Stimulated activated CD8-positive, alpha-beta memory T cell treated with anti-CD3 and anti-CD28 coated beads, Interleukin-4, amount 100 ng/mL, for 4 hours (primary cell): ENCODE measurements at places on chromosomes 5 and 9.

DNA sequence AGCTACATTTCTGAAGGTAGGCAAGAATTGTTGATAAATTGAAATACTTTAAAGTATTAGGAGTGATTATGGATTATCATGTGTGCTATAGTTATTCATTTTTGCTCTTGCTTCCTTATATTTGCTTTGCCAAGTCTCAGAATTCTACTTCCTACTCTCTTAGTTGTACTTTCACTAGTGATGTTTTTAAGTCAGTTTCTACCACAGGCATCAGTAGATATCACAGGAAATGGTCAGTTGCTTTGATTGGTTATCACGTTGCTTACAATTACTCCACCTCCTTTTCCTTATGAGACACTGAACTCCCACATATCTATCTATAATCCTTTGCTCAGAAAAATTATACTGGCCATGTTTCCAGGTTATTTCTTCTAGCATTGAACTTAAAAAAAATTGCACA is 472.8 kb downstream of the DMRTA1 start:
- no peak for DNase-seq

- DNase-seq = no peak
Measured at GRCh38 chr5:106185661-106186081, 1485.1 kb downstream of the EFNA5 start.

- no peak for DNase-seq
Measured at GRCh38 chr9:8762479-8763085, 963.0 kb upstream of the DMAC1 start.

DNA sequence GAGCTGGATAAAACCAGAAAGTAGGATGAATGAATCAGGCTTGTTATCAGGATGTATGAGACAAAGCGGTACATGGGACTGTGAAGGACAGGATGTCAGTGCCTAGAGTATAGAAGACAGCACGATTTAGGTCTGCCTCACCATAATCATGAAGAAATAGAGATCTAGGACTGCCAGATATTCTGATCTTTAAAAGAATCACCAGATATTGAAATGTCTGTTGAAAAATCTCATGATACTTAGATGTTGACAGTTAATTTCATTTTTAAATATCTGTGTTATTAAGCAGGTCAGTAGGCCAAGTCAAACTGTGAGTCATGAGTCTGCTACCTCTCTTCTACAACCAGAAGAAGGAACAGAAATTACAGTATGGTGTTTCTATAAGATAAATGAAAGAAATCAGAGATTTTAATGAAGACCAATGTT is 65.0 kb downstream of the ST8SIA4 start:
- DNase-seq = no peak

GRCh38 chr9:32783168-32783891 is at the start of gene TMEM215:
Gene TMEM215 (plus strand): TSS chr9:32783540. CDS start chr9:32784184, 644 bp downstream.
- no peak for DNase-seq

- no peak for DNase-seq
Measured at GRCh38 chr9:111413996-111414395, 70.2 kb downstream of the ECPAS start.

DNA sequence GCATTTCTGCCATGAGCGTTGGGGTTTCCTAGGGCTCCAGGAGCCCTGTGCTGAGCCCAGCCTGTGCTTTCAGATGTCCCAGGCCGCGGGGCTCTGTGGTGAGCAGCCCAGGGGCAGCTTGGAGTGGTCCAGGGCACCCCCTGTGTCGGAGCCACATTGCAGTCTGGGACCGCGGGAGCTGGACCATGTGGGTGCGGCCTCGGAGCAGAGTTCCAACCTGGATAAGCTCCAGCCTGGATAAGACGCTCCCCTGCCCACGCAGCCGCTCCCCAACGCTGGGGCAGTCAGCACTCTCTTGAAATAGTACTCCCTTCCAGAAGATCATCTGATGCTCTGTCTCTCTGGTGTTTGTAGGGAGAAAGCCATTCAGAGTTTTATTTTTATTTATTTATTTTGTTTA is 111.1 kb downstream of the WNK2 start:
- DNase-seq = no peak

GRCh38 chr5:181047921-181048320 is 7.9 kb downstream of the BTNL9 start:
- DNase-seq = no peak

DNA sequence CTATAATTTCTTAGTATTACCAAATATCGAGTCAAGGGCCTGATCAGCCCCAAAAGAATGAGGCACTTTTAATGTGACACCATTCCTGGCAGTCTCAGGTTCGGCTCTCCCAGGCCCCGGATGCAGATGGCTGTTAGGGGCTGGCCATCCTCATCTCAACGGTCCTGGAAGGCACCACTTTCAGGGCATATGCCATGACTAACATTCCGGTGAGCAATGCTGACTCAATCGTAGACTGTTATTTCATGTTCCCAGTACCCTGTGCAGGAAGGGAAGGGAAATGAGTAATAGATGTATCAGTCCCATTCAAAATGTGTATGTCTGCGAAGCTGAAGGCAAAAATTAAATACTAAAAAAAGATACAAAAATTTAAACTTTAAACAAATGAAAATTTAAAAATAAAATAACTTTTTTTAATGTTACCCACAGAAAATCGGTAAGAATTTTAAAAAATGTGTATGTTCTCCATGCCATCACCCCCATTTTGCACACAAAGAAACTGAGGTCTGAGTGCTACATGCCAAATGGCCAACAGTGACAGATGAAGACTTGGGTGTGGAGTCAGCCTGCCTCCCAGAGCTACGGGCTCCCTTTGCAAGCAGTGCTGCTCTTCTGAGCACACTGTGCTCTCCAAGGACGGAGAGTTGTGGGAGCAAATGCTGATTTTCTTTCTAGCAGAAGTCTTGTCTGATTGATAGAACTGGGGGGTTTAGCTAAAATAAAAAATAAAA is 79.0 kb downstream of the GLDC start:
- no peak for DNase-seq

- no peak for DNase-seq
Measured at GRCh38 chr9:131707050-131707449, 32.8 kb downstream of the RAPGEF1 start.

- DNase-seq = no peak
Measured at GRCh38 chr5:150122158-150122510, 33.5 kb downstream of the PDGFRB start.

- DNase-seq = no peak
Measured at GRCh38 chr5:151696470-151697061, 9.9 kb upstream of the SPARC start.

DNA sequence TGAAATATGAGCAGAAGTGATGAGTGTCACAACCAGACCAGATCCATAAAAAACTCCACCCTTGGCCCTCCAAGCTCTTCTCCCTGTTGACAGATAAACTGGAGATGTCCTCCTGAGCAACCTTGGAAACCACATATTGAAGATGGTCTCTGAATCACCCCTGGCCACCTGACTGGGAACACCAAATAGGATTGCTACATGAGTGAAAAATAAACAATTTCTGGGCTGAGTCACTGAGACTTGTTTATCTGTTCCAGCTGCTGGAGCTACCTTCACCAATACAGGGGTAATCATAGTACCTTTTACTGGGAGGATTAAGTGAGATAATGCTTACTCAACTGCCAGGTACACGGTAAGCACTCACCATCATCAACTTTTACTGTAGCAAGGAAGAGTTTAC is 53.3 kb downstream of the PCA3 start:
- no peak for DNase-seq

DNA sequence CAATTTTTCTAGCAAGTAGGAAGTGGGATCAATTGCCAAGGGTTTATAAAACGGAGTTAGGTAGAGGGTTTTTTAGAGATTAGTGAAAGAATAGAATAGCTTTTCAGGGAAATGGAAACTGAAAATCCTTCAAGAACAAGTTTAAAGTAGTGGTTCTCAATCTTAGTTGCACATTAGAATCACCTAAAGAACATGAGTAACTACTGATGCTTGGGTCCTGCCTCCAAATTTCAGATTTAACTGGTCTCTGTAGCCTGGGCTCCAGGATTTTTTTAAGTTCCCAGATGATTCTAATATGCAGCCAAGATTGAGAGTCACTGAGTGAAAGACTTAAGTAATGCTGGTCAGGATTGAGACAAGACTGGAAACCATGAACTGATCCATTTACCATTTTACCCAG is 20.5 kb downstream of the ELOVL7 start:
- no peak for DNase-seq

GRCh38 chr9:93116072-93116961 is 17.7 kb downstream of the NINJ1 start:
- no peak for DNase-seq

GRCh38 chr5:173745123-173745522 is 128.7 kb upstream of the BOD1 start:
- DNase-seq = no peak

DNA sequence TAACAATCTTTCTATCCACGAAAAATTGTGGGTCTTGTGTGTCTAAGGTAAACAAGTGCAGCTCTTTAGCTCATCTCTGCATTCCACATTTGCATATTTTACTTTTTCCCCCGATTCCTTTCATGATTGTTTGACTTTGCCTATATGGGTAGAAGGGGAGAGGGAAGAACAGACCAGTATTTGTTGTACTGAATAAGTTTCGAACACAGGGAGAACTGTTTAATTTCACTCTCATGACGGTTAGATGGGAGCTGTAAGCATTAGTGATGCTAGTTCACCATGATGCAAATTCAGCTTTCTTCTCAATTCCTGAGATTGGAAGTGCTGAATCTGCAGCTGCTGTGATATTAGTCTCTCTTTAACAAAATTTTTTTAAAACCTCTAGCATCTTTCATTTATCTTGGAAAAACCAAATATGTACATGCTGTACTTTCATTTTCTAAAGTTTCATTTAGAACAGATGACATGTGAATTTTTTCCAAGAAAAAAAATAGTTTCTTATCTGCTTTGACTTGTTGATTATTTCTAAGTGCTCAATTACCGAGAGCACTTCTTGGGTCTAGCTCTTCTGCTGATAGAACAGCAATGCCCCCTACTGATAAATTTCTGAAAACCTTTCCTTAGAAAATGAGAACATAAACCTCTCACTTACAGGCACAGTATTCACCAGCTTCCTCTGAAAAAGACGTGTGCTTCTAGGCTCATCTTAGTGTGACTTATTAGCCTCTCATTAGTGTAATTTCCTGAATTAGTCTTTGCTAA is 149.5 kb downstream of the BAAT start:
- no peak for DNase-seq

DNA sequence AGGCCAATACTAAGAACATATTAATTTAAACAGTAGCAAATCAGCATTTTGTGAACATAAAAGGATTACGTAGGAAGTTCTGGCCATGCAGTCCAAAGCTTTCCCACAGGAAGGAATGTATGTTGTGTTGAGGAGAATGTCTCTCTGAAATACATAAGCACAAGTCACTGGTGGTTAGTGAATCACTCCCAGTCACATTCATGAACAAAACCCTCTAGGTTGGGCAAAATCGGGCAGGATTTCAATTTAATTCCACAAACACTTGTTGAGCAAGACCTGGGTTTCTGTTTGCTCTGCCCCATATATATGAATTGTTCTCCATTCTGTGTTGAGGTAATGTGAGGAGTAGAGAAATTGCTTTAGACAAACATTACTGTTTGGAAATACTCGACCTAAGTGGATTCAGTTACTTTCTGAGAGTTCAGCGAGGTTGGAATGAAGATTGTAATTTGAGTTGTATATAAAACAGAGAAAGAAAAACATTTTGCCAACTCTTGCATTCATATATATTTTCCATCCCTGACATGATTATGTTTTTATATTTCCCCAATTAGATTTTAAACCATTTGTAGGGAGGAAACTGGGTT is 127.6 kb upstream of the RPS23 start:
- no peak for DNase-seq

DNA sequence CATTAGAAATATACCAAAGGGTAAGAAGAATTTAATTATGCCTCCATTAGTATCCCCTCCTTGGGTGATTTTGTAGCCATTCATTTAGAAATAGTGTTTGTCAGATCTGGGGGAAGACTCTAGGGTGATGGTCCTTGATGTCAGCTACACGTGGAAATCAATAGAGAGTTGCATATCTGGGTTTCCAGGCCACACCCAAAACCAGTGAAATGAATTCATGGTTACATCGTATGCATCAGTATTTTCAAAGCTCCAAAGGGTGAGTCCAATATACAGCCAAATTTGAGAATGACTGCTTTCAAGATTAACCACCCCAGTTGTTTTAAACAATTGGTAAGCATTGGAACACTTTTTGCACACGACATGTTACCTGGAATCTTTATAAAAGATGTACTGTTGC is 173.4 kb upstream of the SGCD start:
- DNase-seq = no peak

DNA sequence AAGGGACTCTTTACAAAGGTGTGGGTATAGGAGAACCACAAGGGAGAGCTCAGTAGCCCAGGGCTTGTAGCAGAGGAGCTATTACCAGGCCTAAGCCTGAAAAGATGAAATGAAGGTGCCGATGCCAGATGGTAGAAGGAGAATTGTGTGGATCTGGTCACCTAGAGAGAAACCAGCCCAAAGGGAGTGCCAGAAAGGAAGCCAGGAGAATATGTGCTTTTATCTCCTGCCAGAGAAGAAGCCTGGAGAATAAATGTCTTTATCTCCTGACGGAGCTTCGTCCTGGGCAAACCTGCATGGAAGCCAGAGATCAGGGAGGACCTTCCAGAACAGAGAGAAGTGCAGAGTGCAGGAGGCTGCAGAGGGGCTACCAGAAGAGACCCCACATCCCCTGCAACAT is 142.6 kb downstream of the MED10 start:
- DNase-seq = no peak

DNA sequence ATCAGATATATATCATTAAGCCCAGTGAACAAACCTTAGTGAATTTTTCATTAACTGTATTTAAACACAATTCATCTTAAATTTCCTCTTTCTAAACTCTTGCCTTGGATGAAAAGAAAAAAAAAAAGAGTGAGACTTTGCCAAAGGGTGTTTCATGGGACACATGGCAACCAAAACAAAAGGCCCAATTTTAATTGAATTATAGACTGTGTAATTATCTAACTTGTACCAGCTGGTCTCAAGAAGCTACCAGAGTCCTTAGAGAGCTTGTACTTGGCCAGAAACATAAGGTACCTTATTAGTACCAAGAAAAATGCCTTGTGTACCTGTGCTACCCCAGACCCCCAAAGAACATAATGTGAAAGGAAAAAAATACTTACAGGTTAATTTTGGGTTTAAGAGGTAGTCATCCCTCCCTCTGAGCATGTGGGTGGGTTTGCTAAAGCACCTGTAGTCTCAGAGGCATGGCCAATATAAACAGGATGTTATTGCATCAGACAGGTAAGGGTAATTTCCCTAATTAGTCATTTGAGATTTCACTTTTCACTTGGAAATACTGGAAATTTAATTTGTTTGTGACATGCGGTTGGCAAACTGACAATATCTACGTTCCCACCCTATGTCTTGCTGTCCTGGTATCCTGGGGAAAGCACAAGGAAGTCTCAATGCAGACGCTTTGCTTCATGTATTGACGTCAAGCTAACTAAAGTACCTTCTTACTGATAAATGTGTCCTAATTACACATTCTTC is 90.1 kb downstream of the SNCAIP start:
- no peak for DNase-seq
